Renal cortical epithelial cell (primary cell): ENCODE measurements at places on chromosomes 2 and 18.

DNA sequence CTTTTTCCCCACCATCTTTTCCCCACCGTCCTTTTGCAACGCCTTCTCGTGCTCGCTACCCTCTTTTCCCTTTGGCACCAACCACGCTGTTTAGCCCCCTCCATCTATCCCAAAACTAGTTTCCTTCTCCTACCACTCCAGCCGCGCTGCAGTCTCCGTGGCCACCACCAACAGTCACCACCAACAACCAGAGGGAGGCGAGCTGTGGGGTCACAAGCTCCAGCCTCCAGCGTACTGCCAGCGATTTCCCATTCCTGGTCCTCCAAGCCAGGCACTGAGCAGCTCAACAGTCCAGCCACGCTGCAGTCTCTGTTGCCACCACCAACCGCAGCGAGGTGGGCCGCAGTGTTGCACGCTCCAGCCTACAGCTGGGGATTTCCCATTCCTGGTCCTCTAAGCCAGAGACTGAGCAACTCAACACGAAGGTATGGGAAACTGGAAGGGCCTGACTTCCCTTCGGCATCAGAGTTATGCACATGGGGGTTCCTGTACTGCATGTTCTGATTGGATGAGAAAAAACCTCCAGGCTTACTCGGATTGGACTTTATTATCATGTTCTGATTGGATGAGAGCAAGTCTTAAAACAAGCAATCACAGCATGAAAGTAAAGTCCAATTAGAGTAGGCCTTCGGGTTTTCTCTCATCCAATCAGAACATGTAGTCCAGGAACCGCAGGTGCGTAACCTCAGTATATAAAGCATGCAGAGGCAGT is 42.3 kb upstream of the IMP4 start:
- no peak for DNase-seq

- no peak for DNase-seq
These were observed 36.1 kb downstream of the BCL2 start for GRCh38 chr18:63283305-63284094.

GRCh38 chr2:38037757-38038621 is 38.0 kb downstream of the CYP1B1 start:
- DNase-seq = peak; percentile 44

GRCh38 chr2:158042666-158043065 is 59.0 kb upstream of the UPP2 start:
- DNase-seq = no peak

- no peak for DNase-seq
These were observed 349.4 kb upstream of the SPRED2 start for GRCh38 chr2:65781756-65782155.

GRCh38 chr2:189522435-189523151 is 58.0 kb downstream of the SLC40A1 start:
- DNase-seq = peak; percentile 35

- no peak for DNase-seq
These were observed 24.4 kb downstream of the EMILIN2 start for GRCh38 chr18:2871111-2871720.
